ENCODE measurements at places on chromosomes 3 and 15.
A peak's percentile ranks its signal among the peaks of the same experiment; 100 is the strongest.

- DNase-seq, result no peak
Observed at GRCh38 chr15:73334086-73334485, 34.7 kb downstream of the HCN4 start.

- DNase-seq, result peak; percentile 66
Observed at GRCh38 chr3:192514754-192515663, 212.3 kb downstream of the FGF12 start.

DNA sequence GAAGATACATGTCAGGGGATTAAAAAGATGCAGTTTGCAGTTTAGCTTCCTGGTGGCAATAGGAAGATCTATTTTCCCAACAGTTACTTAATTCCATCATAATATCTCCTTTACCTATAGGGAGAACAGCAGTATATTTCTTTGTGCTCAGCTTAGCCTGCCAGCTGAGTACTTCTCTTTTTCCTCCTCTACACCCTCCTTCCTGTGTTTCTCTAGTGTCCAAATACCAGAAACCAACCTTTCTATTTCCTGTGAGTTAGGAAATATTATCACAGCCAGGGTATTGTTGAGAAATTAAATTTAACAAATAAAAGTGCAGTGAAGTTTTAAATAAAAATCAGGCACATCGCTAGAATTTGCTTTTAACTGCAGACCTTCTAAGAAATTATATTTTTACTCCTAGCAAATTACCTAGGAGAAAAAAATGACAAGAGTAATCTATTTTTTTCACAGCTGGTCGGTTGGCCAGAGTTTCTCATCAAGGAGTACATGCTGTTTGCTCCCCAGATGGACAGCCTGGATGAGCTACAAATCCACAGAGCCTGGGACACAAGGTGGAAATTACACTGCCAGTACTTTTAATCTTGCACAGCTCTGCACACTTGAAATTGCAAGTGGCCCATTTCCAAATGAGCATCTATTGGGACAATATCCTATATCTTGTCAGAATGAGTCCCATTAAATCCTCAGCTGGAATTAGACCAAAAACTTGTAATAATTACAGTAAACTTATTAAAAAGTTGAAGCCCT lies 185.2 kb upstream of the CFAP20DC start:
- no peak for DNase-seq

- DNase-seq, result no peak
Observed at GRCh38 chr3:160136421-160136820, 88.8 kb upstream of the C3orf80 start.

GRCh38 chr3:38521391-38521987 lies 25.3 kb downstream of the EXOG start:
- DNase-seq, result peak; percentile 52

DNA sequence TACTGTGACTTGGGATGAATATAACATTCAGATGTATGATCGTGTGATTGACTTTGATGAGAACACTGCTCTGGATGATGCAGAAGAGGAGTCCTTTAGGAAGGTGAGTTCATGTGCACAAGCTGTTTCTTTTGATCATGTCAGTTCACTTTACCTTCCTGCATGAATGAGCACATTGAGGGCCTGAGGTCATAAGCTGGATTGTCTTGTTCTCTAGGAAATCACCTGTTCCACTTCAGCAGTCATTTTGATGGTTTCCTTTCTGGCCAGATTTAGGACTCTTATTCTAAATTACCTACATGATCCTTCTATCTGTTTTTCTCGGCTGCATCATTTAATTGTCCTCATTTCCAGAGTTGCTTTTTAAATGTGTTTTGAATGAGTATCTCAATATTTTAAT lies 4.1 kb downstream of the RCN2 start:
- DNase-seq, result peak; percentile 6

- DNase-seq, result no peak
Observed at GRCh38 chr15:62853841-62854225, 188.7 kb upstream of the TPM1 start.

DNA sequence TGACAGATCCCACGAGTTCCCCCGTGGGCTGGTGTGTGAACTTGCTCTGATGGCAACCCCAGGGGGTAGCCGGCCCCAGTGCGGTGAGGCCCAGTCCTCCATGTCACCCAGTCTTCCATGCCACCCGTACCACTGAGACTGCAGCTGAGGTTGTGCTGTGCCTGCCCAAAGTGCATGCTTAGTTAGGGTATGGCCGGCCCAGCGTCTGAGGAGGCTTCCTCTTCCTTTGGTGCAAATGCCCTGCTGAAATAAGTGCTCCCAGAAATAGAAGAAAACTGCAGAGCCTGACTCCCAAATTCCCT lies 31.5 kb downstream of the MGLL start:
- DNase-seq, result no peak

Measured in NCI-H2171 treated with DMSO at 0.1 percent for 48 hours (cell line).